ENCODE measurements at places on chromosomes 12 and 14.
A peak's percentile ranks its signal among the peaks of the same experiment; 100 is the strongest.

DNA sequence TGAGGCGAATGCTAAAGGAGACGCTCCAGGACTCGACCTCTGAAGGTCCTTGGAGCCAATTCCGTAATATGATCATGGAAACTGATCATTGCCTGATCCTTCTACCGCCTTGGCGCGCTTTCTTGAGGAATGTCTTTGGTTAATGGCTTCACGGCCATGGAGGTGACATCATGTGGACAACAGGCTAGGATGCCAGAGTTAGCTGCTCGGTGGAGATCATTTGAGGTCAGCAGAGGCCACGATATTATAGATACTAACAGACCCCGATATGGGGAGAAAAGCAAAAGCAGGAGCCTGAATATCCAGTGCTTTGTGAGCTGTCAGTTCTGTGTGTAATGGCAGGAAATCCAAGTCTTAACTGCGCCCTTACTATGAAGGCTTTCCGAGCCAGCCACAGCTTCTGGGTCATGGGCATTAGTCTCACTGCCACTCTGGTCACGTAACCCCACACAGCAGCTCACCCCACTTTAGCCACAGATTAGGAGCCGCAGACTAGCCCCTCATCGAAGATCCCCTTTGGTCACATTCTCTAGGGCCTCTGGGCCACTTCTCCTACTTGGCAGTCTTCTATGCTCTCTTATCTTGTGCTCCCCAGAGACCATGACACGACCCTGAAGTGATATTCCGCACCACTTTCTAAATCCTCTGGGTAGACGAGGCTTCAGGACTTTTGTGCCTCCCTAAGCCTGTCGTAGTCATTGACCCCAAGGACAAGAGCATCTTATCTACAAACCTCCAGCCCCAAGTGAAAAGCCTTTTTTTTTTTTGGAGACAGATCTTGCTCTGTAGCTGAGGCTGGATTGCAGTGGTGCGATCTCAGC is 724 bp upstream of the CS start:
- DNase-seq, result no peak

GRCh38 chr12:19998961-19999804 is 369.2 kb upstream of the PDE3A start:
- DNase-seq, result no peak

- no peak for DNase-seq
Observed at GRCh38 chr14:25350802-25351201, 300.9 kb upstream of the STXBP6 start.

GRCh38 chr14:71658261-71658860 is 273.9 kb upstream of the RGS6 start:
- no peak for DNase-seq

DNA sequence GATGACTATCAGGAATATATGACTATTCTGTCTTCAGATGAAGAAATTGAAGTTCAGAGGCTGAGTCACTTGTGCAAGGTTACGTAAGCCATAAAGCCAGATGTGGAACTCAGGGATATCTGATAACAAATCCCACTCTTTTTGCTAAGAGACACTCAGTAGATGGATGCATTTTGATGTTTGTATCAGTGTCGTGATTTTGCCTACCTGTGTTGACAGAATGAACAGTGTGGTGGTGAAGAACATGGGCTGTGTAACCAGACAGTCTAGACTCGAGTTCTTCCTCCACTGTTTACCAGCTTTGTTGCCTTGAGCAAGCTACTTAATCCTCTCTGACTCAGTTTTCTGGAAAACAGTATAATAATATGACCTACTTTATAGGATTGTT is 93.9 kb downstream of the DAAM1 start:
- no peak for DNase-seq

- DNase-seq, result no peak
Observed at GRCh38 chr12:3931206-3931605, 58.0 kb upstream of the PARP11 start.

DNA sequence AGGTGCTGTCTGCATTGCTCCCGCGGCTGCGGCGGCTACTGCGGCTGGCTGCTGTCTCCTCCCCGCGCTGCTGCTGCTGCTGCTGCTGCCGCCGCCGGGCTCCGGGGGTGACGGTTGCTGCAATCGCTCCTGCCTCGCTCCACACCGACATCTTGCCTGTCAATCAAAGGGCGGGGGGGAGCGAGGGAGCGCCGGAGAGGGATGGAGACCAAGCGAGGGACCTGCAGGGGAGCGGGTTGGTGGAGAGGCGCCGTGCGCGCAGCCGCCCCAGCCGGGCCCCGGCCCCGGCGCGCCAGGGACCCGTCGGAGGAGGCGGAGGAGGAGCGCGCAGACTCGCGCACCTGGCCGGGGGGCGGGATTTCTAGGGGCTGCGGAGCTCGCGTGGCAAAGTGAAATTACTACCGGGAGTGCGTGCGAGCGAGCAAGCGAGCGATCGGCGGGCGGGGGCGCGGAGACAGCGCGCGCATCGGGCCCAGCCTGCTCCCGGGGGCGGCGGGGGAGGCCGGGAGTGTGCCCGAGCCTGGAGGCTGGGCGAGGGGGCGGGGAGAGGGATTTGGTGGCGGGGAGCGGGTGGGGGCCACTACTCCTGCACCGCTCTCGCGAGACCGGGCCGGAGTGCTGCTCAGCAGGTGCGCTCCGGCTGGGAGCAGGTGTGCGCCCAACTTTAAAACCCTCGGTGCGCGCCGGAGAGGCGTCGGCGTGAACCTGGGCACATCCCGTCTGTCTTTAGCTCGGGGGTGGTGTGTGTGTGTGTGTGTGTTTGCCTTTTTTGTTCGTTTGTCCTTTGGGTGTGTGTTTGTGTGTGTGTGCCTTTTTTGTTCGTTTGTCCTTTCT is at the start of gene KSR2:
Gene KSR2, minus strand, starts transcription at position 165 of the 834 bp plus-strand sequence. CDS start 735 bp downstream, outside the sequence.
- no peak for DNase-seq

DNA sequence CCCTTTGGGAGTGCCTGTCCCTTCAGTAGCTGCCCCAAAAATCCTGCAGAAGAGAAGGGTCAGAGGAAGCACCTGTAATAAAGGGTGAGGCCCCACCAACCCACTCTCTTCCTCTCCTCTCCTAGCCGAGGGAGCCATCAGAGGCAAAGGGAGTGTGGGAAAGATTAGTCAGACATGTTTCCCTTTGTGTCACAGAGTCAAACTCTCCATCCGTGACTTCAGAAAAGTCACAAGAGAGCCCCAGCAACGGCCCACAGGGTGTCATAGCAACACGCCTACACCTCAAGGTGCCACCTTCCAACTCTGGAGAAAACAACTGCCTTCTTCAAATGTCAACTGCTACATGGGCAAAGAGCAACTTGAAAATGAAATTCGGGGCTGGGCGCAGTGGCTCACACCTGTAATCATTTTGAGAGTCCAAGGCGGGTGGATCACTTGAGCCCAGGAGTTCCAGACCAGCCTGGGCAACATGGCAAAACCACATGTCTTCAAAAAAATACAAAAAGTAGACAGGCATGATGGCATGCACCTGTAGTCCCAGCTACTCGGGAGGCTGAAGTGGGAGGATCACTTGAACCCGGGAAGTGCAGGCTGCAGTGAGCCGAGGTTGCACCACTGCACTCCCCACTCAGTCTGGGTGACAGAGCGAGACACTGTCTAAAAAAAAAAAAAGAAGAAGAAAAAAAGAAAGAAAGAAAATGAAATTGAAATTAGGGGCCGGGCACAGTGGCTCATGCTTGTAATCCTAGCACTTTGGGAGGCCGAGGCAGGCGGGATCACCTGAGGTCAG is 17.7 kb upstream of the CD27 start:
- DNase-seq, result no peak

- no peak for DNase-seq
Observed at GRCh38 chr14:25118671-25119070, 68.7 kb upstream of the STXBP6 start.

GRCh38 chr14:95389471-95390011 is 69.8 kb upstream of the CLMN start:
- DNase-seq, result no peak

DNA sequence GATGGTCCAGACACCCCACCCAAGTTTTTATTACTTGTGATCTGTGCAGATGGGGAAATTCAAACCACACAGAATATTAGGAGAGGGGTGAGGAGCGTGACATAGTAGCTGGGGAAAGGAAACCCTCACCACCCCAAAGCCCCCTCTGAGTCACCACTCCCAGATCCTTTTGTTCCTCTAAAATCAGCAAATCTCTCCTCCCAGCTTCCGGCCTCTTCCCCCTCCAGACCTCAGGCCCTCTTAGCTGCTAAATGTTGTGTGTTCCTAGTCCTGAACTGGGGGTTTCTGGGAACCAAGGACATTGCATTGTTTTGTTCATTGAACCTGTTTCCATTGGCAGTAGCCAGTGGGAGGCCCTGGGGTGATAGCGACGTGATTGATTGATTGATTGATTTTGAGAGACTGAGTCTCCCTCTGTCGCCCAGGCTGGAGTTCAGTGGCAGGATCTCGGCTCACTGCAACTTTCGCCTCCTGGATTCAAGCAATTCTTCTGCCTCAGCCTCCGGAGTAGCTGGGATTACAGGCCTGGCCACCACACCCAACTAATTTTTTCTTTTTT is 5.9 kb upstream of the ORAI1 start:
- peak; percentile 78 for DNase-seq

- no peak for DNase-seq
Observed at GRCh38 chr14:105126126-105126980, 42.2 kb downstream of the JAG2 start.

GRCh38 chr12:9756706-9757105 is 4.0 kb downstream of the CD69 start:
- no peak for DNase-seq

DNA sequence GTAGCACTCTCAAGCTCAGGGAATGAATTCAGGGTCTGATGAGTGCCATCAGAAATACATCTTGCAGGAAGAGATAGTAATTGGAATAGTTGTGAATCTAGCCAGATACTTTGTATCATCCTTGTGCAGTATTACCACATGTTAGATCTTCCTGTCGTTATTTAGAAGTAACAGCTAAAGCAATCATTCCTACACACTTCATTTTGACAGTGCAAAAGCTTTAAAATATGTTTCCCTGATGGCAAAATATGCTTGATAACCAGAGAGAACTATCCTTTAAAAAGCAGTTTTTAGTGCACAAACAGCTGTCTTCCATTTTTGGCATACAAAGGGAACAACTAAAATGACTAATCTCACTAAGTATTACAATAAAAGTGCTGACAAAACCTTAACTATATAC is 149.5 kb upstream of the SLC38A2 start:
- DNase-seq, result no peak

DNA sequence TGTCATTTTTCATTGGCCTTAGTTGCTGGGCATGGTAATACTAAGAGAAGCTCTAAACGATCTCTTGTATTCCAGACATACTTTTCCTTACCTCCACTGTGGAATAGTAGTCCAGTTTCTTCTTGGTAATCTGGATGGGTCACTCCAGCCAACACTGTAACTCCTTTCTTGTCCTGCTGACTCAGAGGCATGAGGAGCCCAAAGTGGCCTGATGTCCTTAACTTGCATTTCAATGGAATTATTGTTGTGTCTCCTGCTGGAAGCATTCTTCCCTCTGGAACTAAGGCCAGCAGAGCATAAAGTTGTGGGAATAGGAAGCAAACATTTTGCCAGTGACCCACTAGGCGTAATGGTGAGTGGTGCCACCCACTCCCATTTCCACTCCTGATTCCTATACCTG is 33.1 kb downstream of the DAAM1 start:
- DNase-seq, result no peak

- no peak for DNase-seq
Observed at GRCh38 chr14:68284333-68284732, 464.8 kb downstream of the RAD51B start.

- no peak for DNase-seq
Observed at GRCh38 chr12:120266180-120266870, 795 bp upstream of the PXN start.

- no peak for DNase-seq
Observed at GRCh38 chr12:65532764-65533163, 254.3 kb downstream of the MSRB3 start.

GRCh38 chr14:104598039-104598909 is 6.3 kb downstream of the TMEM179 start:
- no peak for DNase-seq

DNA sequence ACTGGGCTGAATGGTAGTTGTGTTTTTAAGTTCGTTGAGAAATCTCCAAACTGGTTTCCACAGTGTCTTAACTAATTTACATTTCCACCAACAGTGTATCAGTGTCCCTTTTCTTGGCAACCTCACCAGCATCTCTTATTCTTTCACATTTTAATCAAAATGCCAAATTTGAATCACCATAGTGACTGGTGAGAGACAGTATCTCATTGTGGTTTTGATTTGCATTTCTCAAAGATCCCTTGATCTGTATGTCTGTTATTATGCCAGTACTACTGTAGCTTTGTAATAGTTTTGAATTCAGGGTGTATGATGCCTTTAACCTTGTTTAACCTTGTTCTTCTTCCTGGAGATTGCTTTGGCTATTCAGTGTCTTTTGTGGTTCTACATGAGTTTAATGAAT is 2.2 kb upstream of the EIF2S3B start:
- DNase-seq, result no peak

DNA sequence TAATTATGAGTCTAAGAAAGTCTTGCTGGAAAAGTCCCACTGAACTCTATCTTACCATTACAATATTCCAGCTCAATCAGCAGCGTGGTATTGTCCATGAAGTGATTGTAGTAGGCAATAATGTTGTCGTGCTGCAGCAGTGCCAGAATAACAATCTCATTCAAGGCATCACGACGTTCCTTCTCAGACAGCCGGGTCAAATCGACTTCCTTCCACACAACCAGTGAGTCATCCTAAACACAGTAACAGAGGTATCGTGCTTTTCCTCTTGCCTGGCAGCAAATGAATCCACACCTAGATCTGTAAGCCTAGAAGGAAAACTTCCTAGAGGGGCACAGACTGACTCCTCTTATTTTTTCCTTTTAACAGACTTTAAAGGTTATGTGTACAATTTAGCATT is 2.9 kb downstream of the NEK9 start:
- peak; percentile 88 for DNase-seq

GRCh38 chr14:103770902-103771301 is 55.3 kb downstream of the ZFYVE21 start:
- no peak for DNase-seq

GRCh38 chr14:92702441-92702918 is 45.9 kb downstream of the LGMN start:
- DNase-seq, result peak; percentile 48

DNA sequence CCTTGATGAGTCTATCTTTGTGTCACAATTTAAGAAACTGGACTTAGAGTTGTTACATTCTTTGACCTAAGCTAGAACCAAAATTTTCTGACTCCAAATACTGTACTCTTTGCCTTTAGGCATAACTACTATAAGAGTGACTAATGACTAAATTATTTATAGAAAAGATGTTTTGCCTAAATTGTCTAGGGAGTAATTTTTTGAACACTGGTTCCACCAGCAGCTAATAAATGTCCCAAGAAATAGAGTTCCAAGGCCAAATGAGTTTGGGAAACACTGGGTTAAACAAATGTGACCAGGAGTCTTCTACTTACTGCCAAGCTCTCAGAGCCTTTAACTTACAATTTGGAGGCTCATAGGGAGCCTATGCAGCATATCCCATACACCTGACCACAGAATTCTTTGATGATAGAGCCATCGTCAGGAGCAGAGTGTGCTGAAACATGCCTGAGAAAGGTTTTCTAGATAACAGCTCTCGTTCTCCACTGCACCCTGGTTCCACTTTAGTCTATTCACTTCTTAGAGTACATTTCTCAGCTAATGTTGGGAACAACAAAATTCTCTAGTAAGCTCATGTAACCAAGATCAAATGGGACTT is 215.9 kb upstream of the HMGA2 start:
- DNase-seq, result no peak

Measured in Kasumi-1 (cell line).